BE2C (cell line): ENCODE measurements at places on chromosomes 7 and 10.

- no peak for DNase-seq
Measured at GRCh38 chr10:70589762-70590654, 12.5 kb downstream of the PRF1 start.

DNA sequence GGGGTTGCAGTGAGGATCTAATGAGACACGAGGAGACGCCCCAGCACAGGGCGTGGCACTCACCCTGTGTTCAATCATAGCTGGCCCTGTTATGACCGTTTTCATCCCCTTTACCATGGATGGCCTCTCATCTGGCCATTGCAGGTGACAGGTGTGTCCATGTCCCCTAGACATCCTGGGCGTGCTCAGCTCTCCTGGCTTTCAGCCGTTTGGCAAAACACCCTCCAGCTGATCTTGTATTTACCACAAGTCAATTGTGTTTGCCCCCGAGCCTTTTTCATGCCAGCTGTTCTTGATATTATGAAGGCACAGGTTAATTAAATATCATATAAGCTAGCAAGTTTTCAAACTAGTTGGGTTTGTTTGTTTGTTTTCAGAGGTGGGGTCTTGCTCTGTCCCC, 97.1 kb downstream of the CHST15 start:
- no peak for DNase-seq

- DNase-seq: peak; percentile 80
Measured at GRCh38 chr10:43348511-43349312, 22.7 kb upstream of the FXYD4 start.

- DNase-seq: no peak
Measured at GRCh38 chr10:11210211-11210922, 192.7 kb downstream of the CELF2 start.

- no peak for DNase-seq
Measured at GRCh38 chr10:26509307-26509706, 71.2 kb downstream of the APBB1IP start.

GRCh38 chr7:107998660-107999480, 4.1 kb downstream of the LAMB1 start:
- DNase-seq: no peak

- DNase-seq: no peak
Measured at GRCh38 chr7:46616636-46617035, 695.6 kb upstream of the IGFBP3 start.

DNA sequence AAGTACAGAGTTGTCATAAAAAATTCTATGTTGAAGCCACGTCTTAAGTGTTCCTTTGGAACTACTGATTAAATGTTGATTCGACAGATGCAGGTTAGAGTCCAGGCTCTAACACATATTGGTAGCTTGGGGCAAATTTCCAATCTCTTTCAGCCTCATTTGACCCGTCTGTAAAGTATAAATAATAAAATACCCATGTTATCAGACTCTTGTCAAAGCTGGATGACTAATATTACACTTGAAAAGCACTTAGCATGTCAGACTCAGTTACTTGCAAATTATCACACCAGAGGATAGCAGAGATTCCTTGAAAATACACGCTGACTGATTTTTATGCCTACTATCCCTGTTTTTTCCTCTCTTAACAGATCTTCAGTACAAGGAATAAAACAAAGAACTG, 18.1 kb upstream of the MACC1 start:
- DNase-seq: no peak

DNA sequence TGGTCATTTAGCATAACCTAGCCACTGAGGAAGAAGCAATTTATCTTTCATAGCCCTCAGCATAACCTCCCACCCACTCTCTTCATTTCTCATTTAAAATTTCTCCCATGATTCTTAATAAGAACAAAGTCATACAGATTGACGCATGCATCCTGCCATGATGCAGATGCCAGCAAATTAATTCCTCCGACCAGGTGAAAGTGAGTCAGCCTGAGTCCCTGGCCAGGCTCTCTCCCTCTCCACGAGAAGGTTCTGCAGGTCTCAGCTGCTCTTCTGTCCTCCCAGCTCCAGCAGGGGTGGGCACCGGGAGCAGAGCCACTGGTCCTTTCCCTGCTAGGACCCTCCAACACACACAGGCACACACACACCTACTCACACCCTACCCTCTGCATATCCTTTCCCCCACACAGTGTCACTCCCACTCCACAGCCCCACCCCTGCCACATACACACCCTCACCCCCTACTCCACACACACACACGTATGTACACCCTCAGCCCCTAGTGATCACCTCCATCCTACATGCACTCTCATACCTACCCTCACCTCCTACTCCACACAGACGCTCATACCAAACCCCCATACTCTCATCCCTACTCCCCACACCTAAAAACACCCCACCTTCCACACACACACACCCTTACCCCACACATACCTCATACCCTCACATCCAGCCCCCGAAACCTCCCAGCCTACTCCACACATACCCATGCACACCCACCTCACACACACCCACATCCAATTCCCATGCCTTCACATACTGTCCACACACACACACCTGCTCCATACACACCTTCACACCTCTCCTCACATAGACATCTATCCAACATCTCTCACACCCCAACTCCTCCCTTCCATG, 78.0 kb downstream of the FAM13C start:
- no peak for DNase-seq

DNA sequence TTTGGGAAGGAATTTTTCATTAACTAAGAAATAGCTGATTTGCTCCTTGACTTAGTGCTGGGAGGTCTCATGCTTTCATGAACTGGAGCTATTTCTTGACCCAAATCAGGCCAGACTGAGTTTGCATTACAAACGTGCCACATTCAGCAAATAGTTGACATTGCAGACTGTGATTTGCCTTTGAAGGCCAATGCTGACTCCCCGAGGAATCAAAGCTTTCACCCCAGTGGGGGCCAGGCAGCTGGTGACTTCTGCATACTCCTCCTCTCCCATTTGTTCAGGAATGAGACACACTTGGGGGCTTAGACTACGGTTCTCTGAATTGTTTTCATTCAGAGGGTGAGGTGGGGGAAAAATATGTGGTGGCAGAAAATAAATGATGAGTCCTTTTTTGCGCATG, 111.0 kb upstream of the JAZF1 start:
- DNase-seq: no peak

DNA sequence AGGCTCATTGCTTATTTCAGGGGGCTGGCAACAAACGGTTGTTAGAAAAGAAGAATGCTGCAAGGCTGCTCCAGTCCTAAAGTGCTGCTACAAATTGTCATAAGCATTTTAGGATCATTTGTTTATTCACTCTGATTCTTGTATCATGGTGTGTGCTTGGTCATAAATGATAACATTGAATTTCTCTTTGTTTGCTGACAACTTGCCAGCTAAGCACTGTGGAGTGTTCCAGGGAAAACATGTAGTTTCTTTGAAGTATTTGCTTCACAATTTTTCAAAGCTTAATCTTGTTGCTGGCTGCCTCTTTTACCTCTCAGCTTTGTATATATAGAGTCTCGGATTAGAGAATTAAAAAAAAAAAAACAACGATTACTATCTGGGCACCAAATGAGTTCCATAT, 263.0 kb downstream of the PHF14 start:
- DNase-seq: no peak

- DNase-seq: no peak
Measured at GRCh38 chr10:71975087-71975870, 11.1 kb downstream of the CHST3 start.

DNA sequence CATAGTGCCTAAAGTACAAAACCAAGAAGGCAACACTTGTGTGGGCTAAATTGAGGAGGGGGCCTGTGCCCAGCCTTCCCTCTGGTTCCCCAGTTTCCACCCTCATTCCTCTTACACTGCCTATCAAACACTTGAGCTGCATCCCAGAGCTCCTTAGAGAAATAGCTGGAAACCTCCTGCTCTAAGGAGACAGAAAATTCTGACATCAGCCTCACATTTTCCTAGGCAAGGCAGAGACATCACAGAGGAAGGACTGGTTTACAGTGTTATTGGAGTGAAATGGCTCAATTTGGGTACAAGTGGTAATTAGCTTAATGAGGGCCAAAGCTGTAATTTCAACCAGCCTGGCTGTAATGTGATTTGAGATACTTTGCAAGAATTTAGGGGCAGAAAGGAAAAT, 192.3 kb upstream of the AOAH start:
- DNase-seq: no peak

- no peak for DNase-seq
Measured at GRCh38 chr7:36192053-36192824, 39.2 kb downstream of the EEPD1 start.

DNA sequence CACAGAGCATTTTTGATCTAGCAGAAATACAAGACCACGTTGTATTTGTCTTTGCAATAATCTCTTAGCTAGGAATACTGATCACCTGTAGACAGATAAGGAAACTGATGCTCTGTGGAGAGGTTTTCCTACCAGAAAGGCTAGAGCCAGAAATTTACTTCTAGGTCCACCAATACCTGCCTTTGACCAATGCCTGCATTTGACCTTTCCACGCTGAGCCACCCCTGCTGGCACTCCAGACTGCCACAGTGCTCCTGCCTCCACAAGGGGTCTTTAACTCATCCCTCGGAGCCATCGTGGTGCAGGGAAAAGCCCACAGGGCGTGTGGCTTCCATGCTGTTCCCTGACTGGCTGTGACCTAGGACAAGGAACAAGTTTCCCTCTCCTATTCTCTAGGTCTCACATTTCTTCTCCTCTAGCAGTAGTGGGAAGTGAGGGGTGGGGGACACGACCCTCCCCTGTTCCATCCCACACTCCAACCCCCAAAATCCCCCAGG, 1.5 kb upstream of the ELN start:
- DNase-seq: no peak

- DNase-seq: no peak
Measured at GRCh38 chr10:88528201-88528600, 54.9 kb downstream of the RNLS start.

- DNase-seq: no peak
Measured at GRCh38 chr7:129159539-129159938, 15.0 kb downstream of the TSPAN33 start.

- no peak for DNase-seq
Measured at GRCh38 chr7:143255564-143255963, 7.7 kb upstream of the GSTK1 start.

- no peak for DNase-seq
Measured at GRCh38 chr7:143929224-143929920, 5.7 kb upstream of the OR2F2 start.
